Right renal pelvis (tissue), 4 donors: ENCODE measurements at places on chromosomes 2 and 18.
A peak's percentile ranks its signal among the peaks of the same experiment; 100 is the strongest.

- DNase-seq = no peak
Measured at GRCh38 chr2:66569321-66569851, 134.5 kb downstream of the MEIS1 start.

DNA sequence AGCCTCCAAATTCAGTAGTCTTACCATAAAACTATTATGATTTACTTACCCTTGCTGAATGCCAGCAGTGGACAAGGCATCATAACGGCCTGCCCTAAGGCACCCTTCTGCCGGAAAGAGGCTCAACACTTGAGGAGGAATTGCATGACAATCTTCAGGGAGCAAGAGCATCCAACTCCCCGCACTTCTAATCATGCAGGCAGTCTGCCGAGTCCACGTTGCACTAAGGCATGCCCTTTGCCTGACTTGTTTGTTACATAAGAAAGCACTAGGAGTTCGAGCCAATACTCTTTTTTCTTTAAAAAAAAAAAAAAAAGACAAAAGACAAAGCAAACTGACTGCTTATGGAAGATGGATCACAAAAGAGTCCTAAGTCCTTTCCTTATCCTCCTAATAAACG, 17.9 kb upstream of the SPTBN1 start:
- DNase-seq = no peak

GRCh38 chr2:149464396-149464795, 123.2 kb downstream of the MMADHC start:
- no peak for DNase-seq

- DNase-seq = no peak
Measured at GRCh38 chr2:177547122-177547521, 154.5 kb downstream of the AGPS start.

DNA sequence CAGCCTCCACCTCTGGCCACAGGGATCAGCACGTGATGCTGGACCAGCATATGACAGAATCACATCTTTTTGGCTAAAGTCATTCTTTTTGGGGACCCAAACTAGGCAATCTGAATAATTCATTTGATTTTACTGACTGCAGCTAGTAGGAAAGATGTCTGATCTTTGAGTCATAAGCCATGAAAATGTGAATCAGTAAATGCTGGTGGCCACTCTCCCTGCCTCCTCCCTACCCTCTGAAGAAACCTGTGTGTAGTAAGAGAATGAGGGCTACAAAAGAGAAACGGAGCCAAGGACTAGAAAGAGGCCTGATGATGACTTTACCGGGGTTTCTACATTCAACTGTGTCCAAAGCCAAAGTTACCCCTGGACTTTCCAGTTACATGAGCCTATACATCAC, 10.1 kb upstream of the LRPPRC start:
- DNase-seq = no peak

- no peak for DNase-seq
Measured at GRCh38 chr2:32532961-32533360, 94.9 kb upstream of the TTC27 start.

- DNase-seq = no peak
Measured at GRCh38 chr2:2798337-2798736, 467.3 kb upstream of the MYT1L start.

GRCh38 chr2:5070257-5070656, 621.9 kb upstream of the SOX11 start:
- DNase-seq = no peak

- no peak for DNase-seq
Measured at GRCh38 chr18:35114305-35114704, 73.1 kb downstream of the MAPRE2 start.

GRCh38 chr2:68438455-68439303, 28.4 kb downstream of the FBXO48 start:
- no peak for DNase-seq

DNA sequence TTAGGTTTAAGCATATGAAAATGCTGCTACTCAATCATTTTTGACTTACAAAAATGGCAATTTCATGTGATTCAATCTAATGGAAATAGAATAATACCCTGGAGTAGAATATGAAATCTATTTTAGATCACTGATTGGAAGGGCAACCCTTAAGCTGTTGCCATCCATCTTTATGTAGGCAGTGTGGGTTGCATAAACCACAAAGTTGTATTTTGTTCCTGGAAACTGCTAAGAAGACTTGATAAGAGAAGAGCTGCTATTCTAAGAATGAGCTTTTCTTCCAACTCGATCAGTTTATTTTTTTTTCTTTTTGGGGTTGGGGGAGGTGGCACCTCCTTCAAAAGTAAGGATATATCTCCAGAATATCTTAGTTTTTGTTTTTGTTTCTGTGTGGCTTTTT, 60.2 kb downstream of the CAVIN2 start:
- DNase-seq = no peak

DNA sequence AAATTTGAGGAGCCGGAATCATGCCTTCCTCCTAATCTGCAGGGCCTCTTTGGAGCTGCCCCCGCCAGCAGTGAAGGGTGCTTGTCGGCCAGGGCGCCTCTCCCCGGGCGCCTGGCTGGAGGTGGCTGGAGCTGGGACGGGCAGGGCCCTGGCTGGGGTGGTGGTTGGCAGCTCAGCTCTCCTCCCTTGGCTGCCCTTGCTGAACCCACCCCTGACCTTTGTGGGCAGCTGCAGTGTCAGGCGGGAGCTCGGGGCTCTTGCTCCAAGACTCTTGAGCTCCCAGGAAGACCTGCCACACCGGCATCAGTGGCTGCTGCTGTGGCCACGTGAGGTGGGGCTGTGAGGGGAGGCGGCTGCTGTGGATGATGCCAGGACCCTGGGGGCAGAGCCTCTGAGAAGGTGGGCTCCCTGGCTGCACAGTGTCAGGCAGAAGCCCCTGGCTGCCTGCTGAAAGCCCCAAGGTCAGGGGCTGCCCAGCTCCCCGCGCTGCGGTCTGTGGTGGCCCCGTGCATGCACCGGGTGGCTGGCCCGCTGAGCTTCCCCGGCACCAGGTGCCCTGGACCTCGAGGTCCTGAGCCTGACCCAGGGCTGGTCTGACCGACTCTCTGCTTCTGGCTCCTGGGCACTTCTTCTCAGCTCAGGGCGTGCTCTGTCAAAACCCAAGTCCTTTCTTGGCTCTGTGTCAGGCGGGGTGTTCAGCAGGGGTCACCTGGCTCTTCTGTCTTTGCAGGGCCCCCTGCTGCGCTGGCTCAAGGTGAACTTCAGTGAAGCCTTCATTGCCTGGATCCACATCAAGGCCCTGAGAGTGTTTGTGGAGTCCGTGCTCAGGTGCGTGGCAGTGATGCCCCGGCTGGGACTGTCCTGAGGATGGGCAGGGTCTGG, 34.5 kb downstream of the PDIA6 start:
- no peak for DNase-seq

GRCh38 chr2:143885461-143885860, 634.5 kb downstream of the ZEB2 start:
- DNase-seq = no peak

DNA sequence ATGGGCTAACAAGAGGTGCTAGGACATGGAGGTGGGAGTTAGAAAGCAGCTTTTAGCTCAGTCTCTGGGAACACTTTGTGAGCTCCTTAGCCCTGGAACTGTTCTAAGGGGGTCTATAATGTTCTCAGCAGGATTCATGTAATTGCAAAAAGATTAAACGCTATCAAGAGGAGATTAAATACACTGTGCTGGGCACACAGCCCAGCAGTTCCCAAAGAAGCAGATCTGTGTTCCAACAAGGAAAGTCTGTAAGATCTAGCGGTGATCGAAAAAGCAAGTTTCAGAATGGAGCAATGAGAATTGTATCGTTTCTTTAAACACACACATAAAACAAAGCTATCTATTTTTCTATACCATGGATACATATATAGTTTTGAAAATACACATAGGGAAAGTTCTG, 2.4 kb upstream of the ARID5A start:
- no peak for DNase-seq

- DNase-seq = no peak
Measured at GRCh38 chr2:219291910-219292490, 12.8 kb downstream of the DNAJB2 start.

GRCh38 chr18:47754311-47755101, 176.0 kb downstream of the SMAD2 start:
- no peak for DNase-seq

GRCh38 chr18:72246076-72246475, 298.1 kb downstream of the CBLN2 start:
- no peak for DNase-seq

DNA sequence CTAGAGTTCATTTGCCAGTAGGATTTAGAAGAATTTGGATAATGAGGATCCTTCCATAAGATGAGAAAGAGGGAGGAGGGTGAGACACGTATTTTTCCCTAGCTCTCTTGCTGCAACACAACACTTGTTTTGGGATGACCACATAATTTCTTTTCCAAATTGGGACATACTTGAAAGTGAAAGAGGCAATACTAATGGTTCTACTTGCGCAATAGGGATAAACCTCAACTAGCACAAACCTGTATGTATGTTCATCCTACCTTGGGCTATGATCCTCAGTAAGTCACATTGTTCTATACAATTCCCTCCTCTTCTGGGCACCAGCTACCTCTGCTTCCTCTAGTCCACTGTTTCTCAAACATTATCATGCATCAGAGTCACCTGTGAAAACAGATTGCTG, 1208.8 kb upstream of the LRRTM1 start:
- DNase-seq = no peak

- no peak for DNase-seq
Measured at GRCh38 chr2:18356676-18357075, 203.8 kb downstream of the RDH14 start.

- DNase-seq = no peak
Measured at GRCh38 chr2:170434900-170435621, 257.1 kb downstream of the MYO3B start.

- no peak for DNase-seq
Measured at GRCh38 chr2:40101131-40101575, 322.1 kb upstream of the THUMPD2 start.

DNA sequence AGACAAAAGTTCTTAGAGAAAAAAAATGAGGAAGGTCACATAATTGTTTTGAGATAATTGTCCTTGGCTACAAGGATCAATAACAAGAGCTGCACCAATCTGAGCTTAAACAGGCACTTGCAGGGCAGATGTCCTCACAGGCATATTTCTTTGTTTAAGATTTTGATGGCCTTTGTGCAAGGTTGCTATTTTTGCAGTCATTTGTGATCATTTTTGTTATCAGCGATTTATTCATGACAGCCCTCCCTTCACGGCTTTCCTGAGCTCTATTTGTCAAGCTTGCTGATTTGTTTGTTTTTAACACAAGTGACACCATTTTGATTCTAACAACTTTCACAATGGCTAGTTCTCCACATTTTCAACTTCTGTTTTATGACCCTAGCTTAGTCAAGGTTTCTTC, 418.6 kb upstream of the REG3G start:
- no peak for DNase-seq

GRCh38 chr2:24543252-24543651, 52.2 kb downstream of the NCOA1 start:
- no peak for DNase-seq

DNA sequence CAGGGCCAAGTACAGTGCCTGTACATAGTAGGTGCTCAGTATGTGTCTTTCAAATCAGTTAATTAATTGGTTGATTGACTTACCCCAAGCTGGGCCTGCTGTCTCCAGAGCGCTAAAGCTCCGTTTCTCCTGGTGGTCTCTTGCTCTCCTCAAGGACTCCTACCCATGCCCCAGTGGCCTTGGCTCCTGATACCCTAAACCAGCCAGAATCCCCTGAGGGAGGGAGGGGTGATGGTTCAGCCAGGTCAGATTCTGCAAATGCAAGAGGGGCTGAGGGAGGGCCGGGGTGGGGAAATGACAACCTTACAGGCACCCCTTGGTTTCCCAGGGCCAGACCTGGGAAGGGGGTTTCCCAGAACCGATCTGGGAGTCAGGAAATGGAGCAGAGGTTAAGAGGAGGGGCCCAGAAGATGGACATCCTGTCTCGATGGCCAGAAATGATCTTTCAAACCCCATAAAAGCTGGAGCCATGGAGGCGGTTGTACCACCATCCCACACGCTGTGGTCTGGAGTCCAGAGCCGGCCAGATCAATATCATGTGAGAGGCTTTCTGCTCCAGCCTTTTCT, 209.1 kb downstream of the TNS1 start:
- no peak for DNase-seq

DNA sequence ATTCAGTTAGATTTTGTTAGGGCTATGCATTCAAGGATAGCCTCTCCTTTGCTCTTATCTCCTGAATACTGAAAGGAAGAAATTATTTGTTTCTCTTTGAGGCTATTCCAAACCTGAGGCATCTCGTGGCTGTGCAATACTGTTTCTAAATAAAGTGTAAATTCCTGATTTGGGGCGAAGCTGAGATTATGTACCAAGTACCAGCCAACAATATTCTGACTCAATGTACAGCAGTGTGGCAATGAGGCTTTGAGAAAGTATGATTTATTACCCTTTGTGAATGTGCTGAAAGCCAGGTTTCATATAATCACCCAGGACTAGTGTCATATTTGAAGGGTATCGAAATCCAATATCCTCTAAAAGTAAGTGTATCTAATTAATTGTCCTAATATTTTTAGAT, 113.5 kb downstream of the MEIS1 start:
- no peak for DNase-seq

DNA sequence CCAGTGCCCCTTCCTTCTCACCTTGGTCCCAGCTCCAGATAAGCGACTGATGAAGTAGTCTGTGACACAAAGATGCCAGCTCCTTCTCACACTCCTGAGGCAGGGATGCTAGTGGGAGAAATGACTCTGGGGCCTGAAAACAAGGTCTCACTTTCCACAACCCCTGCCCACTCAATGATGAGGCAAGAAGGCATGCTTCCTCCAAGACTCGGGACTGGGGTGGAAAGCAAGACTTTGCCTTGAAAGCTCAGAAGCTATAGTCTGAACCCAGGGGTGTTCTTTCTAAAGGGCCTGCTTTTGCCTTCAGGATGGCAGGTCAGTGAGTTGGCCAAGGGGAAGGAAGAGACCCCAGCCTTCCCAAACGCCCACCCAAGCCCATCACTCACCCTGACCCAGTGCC, 1.4 kb downstream of the CCDC142 start:
- no peak for DNase-seq

DNA sequence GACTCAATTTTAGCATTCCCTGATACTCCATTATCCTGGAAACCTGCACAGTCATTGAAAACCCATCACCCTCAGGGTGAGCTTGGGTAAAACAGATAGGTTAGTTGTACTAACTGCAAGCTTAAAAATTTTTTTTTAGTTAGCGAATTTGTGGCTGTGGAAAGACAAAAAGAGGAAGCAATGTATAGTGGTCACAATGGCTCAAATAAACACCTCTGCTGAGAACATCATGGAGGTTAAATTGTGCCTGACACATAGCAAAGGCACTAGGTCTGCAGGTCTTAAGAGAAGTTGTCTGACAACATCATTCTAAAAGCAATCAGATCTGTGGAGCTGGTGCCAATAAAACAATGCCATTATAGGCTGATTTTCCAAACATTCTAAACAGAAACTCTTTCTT, 84.4 kb upstream of the CAVIN2 start:
- DNase-seq = no peak

- peak; percentile 20 for DNase-seq
Measured at GRCh38 chr2:152336854-152337510, 2.0 kb downstream of the FMNL2 start.

DNA sequence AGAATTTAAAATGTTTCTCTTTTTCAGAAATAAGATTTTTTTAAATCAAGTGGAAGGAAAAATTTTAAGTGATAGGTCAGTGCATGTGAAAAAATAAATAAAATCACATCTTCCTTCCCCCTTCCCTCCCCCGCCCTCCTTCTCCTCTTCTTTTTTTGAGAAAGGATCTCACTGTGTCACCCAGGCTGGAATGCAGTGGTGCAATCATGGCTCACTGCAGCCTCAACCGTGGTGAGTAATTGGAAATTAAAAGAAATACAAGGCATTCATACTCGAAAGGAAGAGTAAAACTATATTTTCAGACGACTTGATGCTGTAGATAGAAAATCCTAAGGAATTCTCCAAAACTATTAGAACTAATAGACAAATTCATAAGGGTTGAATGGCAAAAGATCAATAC, 16.9 kb upstream of the CRACDL start:
- DNase-seq = no peak
